ENCODE measurements at places on chromosomes 3 and 15.

DNA sequence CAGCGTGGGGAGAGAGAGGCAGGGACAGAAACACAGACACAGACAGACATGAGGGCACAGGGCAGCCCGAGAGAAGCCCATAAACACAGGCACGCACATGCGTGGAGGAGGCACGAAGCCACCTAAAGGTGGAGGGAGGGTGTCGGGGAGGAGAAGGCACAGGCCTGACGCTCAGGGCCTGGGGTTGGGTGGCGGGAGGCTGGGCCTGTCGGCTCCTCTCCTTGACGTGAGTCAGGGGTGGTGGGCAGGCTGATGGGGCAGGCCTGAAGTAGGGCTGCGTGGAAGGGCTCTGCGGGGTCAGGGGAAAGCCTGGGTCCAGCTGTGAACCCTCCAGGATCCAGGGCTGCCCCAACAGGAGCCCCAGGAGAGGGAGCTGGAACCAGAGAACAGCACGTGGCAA, 74.2 kb downstream of the EPHB3 start:
- no peak for DNase-seq

DNA sequence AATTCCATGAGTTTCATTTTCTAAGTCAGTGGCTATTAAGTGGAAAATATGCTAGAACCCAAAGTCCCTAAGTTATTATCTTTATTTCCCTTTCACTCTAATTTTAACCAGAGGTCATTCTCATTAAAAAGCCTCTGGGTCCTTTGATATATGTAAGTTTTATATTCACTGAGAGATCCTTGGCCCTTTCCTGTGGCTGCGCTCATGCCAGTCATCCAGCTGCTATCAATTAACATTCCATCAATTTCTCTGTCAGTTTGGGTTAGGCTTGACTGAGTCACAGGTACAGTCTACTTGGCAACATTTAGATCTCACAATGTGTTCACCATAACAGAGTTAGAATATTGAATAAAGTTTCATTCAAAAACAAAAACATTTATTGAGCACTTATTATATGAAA, 58.0 kb upstream of the FBN1 start:
- DNase-seq: no peak

GRCh38 chr3:141849056-141849815, 27.2 kb upstream of the ATP1B3 start:
- DNase-seq: no peak

GRCh38 chr3:133987948-133988484, 41.7 kb downstream of the SLCO2A1 start:
- DNase-seq: no peak

GRCh38 chr3:111761309-111761795, 97.7 kb upstream of the PHLDB2 start:
- DNase-seq: no peak

DNA sequence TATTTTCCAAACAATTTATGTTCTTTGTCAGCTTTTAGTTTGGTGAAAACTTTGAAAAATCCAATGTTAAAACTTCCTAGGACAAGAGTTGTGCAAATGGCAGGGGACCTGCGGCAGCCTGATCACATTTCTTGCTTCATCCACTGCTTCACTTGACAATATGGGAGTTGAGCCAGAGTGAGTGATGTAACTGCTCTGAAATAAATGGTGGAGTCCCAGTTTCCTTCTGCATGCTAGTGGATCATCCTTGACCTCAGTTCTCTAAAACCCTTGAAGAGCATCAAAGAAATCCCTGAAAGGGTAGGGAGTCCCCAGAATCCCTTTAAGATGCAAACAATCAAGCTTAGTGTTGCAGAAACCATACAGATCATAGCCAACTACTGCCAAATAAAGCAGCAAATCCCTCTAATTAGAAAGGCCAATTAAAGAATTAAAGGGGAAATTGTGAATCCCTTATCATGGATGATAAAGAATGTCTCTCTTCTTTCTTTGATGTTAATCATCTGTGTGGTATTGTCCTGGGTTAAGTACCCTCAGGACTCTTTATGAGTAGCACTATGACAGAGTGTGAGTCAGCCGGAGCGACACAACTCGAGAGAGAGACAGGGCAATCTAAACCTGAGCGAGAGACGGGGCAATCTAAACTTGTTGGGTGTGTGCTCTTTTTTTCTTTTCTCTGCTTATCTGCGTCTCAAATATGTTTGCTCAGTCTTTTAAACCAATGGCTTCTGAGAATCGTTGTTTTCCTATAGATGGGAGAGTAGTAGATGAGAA, 41.8 kb upstream of the GAP43 start:
- DNase-seq: no peak

GRCh38 chr3:186264608-186265400, 97.2 kb downstream of the DGKG start:
- no peak for DNase-seq

GRCh38 chr15:59532770-59533379, 78.7 kb upstream of the GCNT3 start:
- DNase-seq: peak; percentile 36

GRCh38 chr3:73766599-73767381, 142.0 kb upstream of the PDZRN3 start:
- no peak for DNase-seq

Data from NCI-H2029 (cell line).